Endodermal cell (in vitro differentiated cells): ENCODE measurements at places on chromosomes 1 and 21. TPM values are rescaled to one million over a fixed set of nuclear protein-coding genes. Genes with fewer than 3 reads are reported as not detected.
A peak's percentile ranks its signal among the peaks of the same experiment; 100 is the strongest.

GRCh38 chr1:20733360-20733975, 965 bp upstream of the SH2D5 start:
- H3K4me1 ChIP-seq, result peaks cover 3% of the 10 kb centered on the region
- peaks cover 47% of the 10 kb centered on the region for H3K27me3 ChIP-seq
- no peak for DNase-seq

The ANGPTL7 gene
- not detected in 2 replicates for total RNA-seq

The GBP4 gene
- 0.55 and 0.63 TPM in 2 replicates for total RNA-seq

The SOX13 gene
- 64.5 and 75.3 TPM in 2 replicates for total RNA-seq

GRCh38 chr1:182614796-182615454, 10.7 kb upstream of the RGS16 start:
- no peaks in the 10 kb centered on the region for H3K36me3 ChIP-seq
- peak overlapping the region; percentile 69 for H3K4me3 ChIP-seq
- DNase-seq, result peak; percentile 86
- peak overlapping the region; percentile 92 for H3K27ac ChIP-seq

- H3K4me3 ChIP-seq, result no peak overlapping the region
- no peaks in the 10 kb centered on the region for H3K27me3 ChIP-seq
- H3K27ac ChIP-seq, result no peak overlapping the region
- no peaks in the 10 kb centered on the region for H3K4me1 ChIP-seq
Observed at GRCh38 chr1:75412616-75413015, 198.3 kb downstream of the SLC44A5 start.

The GSTM5 gene
- total RNA-seq, result 0.13 to 0.75 TPM (median 0.23 TPM) in 3 replicates

The COL16A1 gene
- 7.3 and 9.9 TPM in 2 replicates for total RNA-seq

The KCNE2 gene
- 0.52 and 0.59 TPM in 2 replicates for total RNA-seq

GRCh38 chr1:202106340-202107254, 16.1 kb upstream of the GPR37L1 start:
- H3K4me1 ChIP-seq, result peaks cover 10% of the 10 kb centered on the region
- no peak overlapping the region for H3K4me3 ChIP-seq
- H3K27ac ChIP-seq, result no peak overlapping the region
- peak; percentile 69 for DNase-seq

DNA sequence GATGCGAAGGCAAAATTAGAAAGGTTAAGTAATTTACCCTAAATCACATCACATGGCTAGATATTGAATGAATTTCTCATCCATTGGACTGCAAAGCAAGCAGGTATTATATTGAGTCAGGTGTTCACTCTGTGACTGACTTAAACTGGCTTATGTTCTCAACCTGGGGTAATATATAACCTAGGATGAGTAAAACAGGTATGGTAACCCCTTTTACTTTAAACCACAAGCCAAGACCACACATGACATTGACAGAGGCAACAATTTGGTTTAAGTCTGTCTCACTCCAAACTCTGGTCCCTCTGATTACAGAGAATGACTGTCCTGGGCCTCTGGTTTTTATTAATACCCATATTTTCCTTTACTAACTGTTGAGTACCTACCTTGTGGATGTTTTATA, 33.3 kb downstream of the MAEL start:
- no peaks in the 10 kb centered on the region for H3K4me1 ChIP-seq
- no peak overlapping the region for H3K27ac ChIP-seq
- H3K36me3 ChIP-seq, result no peaks in the 10 kb centered on the region

The OLFML2B gene
- 0.16 to 1.6 TPM (median 1.00 TPM) in 3 replicates for total RNA-seq

DNA sequence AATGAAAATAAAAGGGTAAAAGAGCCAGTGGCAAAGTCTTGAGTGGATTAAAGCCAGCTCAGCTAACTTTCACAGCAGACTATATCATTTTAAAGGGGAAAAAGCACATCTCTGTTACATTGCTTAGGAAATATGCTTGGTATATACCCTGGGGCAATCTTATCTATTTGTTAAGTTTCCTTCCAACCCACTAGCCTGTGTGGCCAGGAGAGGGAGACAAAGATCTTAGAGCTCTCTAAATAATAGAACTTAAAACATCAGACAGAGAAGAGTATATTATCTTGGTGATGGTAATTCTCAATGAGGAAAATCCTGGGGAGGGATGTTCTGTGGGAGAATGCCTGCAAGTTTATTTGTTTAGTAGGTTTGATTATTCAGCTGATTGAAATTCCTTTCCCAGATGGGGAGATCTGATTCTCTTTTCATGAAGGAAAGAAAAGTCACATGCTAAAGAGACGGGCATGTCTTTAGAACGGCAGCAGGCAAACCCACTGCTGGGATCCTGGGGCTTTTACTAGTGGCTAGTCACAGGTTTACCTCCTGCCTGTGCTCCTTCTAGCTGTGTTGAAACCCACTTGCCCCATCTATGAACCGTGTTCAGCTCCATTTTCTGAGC, 3.6 kb downstream of the KCNE2 start:
- H3K4me1 ChIP-seq, result no peaks in the 10 kb centered on the region
- no peaks in the 10 kb centered on the region for H3K27me3 ChIP-seq
- peak; percentile 74 for DNase-seq

- no peak for DNase-seq
- H3K36me3 ChIP-seq, result no peaks in the 10 kb centered on the region
- H3K4me1 ChIP-seq, result no peaks in the 10 kb centered on the region
- H3K27me3 ChIP-seq, result peaks cover 10% of the 10 kb centered on the region
- no peak overlapping the region for H3K4me3 ChIP-seq
Observed at GRCh38 chr1:112188611-112189010, 199.1 kb upstream of the KCND3 start.

DNA sequence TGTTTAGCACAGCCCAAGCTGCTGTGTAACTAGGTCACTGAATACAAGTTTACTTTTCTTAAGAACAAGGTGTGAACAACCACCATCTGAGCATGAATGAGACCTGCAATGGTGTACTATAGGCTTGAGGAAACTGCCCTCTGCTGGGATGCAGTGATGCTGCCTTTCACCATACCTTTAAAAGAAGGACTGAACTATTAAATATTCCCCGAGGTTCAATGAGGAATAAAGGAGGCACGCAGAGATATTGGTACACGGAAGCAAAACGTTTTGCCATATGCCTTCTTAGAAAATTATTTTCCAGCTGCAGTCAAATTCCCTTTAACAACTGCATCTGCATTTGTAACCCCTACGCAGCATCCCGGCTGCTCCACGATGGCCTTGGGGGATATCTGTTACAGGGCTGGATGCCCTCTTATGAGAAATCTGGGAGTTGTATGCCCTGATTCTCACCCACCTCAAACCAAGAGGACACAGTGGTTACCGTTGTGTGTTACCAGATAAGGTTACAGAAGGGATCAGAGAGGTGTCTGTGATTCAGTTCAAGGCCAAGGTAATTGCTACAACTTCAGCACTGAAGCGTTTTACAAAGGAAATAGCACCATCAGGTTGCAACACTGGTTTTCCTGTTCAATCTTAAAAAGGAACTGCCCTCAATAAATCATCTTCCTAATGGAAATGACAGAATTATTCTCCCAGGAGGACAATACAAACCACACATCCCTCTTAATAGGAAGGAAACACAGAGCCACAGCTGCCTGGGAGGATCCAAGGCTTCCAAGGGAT, 470.5 kb downstream of the LTN1 start:
- H3K4me3 ChIP-seq, result no peak overlapping the region
- no peaks in the 10 kb centered on the region for H3K36me3 ChIP-seq
- H3K27ac ChIP-seq, result peak overlapping the region; percentile 19
- peak; percentile 63 for DNase-seq
- no peaks in the 10 kb centered on the region for H3K27me3 ChIP-seq

DNA sequence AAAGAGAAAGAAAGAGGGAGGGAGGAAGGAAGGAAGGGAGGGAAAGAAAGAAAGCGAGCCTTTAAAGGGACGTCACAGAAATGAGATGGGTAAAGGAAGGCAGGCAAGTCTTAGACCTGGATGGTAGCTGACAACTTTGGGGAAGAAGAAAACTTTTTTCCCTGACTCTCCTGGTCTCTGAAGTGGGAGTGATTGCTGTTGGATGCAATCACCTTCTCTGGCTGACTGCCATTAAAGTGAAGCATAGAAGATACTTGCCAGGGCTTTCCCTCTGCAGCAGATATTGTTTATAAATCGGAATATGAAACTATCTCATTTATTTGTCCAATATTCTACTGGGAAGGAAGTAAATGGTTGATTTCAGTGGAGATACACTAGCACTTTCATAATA, 27.0 kb downstream of the VCAM1 start:
- H3K36me3 ChIP-seq, result no peaks in the 10 kb centered on the region
- no peaks in the 10 kb centered on the region for H3K4me1 ChIP-seq
- DNase-seq, result no peak
- H3K27me3 ChIP-seq, result no peaks in the 10 kb centered on the region

- H3K27me3 ChIP-seq, result no peaks in the 10 kb centered on the region
- no peak for DNase-seq
- peaks cover 3% of the 10 kb centered on the region for H3K4me1 ChIP-seq
- no peaks in the 10 kb centered on the region for H3K36me3 ChIP-seq
- no peak overlapping the region for H3K4me3 ChIP-seq
- H3K27ac ChIP-seq, result no peak overlapping the region
Observed at GRCh38 chr1:110176299-110176956, 26.1 kb downstream of the SLC6A17 start.

DNA sequence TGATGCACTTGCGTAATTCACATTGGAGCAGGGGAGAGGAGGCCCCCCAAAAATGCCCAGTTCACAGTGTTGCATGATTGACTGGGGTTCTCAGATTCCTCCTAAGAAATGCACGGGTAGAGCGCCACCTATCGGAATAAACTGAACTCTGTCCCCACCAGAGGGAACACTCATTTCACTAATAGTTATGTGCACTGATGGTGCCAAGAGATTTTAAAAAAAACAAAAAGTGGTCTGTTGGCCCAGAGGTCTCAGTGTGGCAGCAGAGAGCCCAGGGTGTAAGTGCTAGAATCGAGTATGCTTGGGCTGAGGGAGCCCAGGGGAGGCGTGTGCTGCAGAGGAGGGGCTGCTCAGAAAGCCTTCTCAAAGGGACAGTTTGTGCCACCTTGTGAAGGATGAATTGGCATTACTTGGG, 6.9 kb downstream of the PINK1 start:
- H3K27ac ChIP-seq, result no peak overlapping the region
- peak; percentile 85 for DNase-seq
- no peaks in the 10 kb centered on the region for H3K27me3 ChIP-seq

The REG4 gene
- not detected in 3 replicates for total RNA-seq

The OR6K3 gene
- total RNA-seq, result not detected in 3 replicates

- peaks cover 5% of the 10 kb centered on the region for H3K36me3 ChIP-seq
- no peak overlapping the region for H3K4me3 ChIP-seq
- H3K27me3 ChIP-seq, result no peaks in the 10 kb centered on the region
- no peak overlapping the region for H3K27ac ChIP-seq
- no peaks in the 10 kb centered on the region for H3K4me1 ChIP-seq
- no peak for DNase-seq
Observed at GRCh38 chr1:174988986-174989385, 10.8 kb upstream of the CACYBP start.

The IL19 gene
- not detected in 2 replicates for total RNA-seq

GRCh38 chr1:168167806-168168205, 11.0 kb upstream of the TIPRL start:
- DNase-seq, result no peak
- peaks cover 4% of the 10 kb centered on the region for H3K4me1 ChIP-seq
- H3K36me3 ChIP-seq, result no peaks in the 10 kb centered on the region
- H3K27me3 ChIP-seq, result no peaks in the 10 kb centered on the region
- H3K4me3 ChIP-seq, result no peak overlapping the region

DNA sequence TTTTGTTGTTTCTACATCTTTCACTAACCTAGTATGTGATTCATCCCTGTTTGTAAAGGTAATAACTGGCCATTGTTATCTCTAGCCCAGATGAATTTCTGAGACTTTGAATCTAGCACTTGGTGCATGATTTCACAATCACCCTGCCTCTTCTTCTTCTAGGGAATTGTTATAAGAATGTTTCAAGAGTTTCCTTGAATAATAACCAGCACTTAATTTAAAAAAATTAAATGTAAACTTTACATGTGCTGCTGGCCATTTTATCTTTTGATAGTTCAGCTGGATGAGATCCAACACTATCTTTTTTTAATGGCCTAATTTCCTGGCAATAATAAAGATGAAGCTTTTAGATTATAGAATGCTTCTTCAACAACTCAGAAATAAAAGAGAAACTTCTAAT, 31.8 kb downstream of the UBE2U start:
- H3K36me3 ChIP-seq, result no peaks in the 10 kb centered on the region
- H3K4me1 ChIP-seq, result peaks cover 5% of the 10 kb centered on the region
- H3K27me3 ChIP-seq, result peaks cover 7% of the 10 kb centered on the region
- no peak for DNase-seq
- no peak overlapping the region for H3K4me3 ChIP-seq

DNA sequence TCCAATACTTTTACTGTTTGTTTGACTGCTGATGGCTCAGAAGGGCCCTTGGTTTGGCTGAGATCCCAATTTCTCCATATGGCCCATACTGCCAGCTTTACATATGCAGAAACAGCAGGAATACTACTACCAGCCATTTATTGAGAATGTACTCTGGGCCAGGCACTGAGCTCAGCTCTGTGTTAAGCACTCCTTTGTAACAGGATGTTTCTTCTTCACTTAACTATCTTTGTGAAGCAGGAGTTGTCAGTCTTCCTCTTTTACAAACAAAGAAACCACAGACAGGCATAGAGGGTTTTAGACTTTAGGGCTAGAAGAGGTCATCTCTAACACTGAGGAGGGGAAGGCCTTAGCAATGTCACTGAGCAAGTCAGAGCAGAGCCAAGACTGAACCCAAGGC, 8.3 kb downstream of the HMGCL start:
- H3K4me3 ChIP-seq, result no peak overlapping the region
- no peaks in the 10 kb centered on the region for H3K27me3 ChIP-seq
- no peak overlapping the region for H3K27ac ChIP-seq

The TRIM17 gene
- 13.9 and 19.6 TPM in 2 replicates for total RNA-seq

- no peaks in the 10 kb centered on the region for H3K27me3 ChIP-seq
- H3K4me3 ChIP-seq, result no peak overlapping the region
- no peaks in the 10 kb centered on the region for H3K36me3 ChIP-seq
- H3K4me1 ChIP-seq, result no peaks in the 10 kb centered on the region
Observed at GRCh38 chr21:25688275-25689155, 46.2 kb downstream of the ATP5PF start.

The SLC44A3 gene
- 5.5 to 9.0 TPM (median 6.4 TPM) in 3 replicates for total RNA-seq

The MPZ gene
- total RNA-seq, result 1.7 and 2.0 TPM in 2 replicates

DNA sequence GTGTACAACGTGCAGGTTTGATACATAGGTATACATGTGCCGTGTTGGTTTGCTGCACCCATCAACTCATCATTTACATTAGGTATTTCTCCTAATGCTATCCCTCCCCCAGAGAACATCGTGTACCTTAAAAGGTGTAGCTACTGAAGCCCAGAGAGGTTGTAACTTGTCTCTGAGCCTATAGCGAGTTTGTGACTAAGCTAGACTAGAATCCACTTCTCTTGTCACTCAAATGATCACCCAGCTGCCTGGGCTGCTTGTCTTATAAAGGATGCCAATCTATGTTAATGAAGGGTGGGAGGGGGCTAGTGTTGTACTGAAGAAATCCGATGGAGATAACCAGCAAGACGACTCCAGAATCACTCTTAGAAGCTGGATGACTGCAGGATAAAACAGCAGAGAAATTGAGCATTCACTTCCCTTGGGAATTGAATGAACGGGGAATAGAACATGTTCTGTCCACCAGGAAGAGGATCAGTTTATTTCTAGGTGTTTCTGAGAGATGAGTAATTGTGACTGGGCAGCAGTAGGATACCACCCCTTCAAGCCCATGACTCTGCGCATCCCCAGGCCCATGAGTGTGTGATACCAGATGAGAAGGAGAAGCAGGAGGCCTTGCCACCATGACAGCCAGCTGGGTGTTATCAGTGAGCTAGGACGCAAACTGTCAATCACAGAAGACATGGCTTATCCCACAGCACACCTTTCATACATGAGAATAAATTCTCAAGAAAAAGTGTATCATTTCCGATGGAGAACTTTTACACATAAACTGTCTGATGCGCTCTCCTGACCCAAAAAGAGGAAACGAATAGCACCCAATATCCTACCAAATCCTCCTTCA, 390.4 kb downstream of the NTNG1 start:
- H3K27ac ChIP-seq, result no peak overlapping the region
- H3K4me3 ChIP-seq, result no peak overlapping the region
- H3K27me3 ChIP-seq, result no peaks in the 10 kb centered on the region
- H3K36me3 ChIP-seq, result no peaks in the 10 kb centered on the region
- H3K4me1 ChIP-seq, result peaks cover 4% of the 10 kb centered on the region
